ENCODE measurements at places on chromosomes 2 and 18. TPM values are rescaled to one million over a fixed set of nuclear protein-coding genes. Genes with fewer than 3 reads are reported as not detected.

The PAX8 gene
- total RNA-seq, result 160 TPM

The CLEC4F gene
- total RNA-seq, result 1.2 TPM

The SLC5A7 gene
- 3.7 TPM for total RNA-seq

The AOX1 gene
- total RNA-seq, result 56.6 TPM

The C1QL2 gene
- not detected for total RNA-seq
